ENCODE measurements at places on chromosomes 12 and 14.

DNA sequence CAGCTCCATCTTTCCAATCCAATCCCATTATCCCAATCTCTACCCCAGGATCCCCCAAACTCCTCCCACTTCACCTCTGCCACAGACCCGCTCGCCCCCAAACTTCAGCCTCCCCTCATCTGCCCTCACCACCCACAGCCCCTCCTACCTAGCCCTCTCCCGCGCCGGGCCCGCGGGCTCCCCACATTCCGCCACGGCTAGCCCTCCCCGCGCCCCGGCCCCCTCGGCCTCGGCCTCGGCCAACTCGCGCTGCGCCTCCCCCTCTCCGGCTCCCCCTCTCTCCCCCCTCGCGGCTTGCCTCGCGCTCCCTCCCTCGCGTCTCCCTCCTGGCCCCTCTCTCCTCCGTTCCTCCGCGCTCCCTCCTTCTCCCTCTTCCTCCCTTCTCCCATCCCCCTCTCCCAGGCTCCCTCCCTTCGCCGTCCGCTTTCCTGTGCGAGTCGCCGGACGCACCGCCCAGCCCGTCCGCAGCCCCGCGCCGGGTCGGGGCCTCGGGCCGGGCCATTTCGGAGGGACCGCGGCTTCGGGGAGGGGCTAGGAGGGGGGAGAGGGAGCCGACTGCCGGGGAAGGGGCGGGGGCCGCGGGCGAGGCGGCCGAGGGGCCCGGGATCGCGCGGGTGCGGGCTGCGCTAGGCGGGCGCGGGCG lies at the start of gene ATN1:
Gene ATN1, plus strand, starts transcription at position 581 of the 643 bp plus-strand sequence. CDS start 6,043 bp downstream, outside the sequence.
- DNase-seq: peak; percentile 43

DNA sequence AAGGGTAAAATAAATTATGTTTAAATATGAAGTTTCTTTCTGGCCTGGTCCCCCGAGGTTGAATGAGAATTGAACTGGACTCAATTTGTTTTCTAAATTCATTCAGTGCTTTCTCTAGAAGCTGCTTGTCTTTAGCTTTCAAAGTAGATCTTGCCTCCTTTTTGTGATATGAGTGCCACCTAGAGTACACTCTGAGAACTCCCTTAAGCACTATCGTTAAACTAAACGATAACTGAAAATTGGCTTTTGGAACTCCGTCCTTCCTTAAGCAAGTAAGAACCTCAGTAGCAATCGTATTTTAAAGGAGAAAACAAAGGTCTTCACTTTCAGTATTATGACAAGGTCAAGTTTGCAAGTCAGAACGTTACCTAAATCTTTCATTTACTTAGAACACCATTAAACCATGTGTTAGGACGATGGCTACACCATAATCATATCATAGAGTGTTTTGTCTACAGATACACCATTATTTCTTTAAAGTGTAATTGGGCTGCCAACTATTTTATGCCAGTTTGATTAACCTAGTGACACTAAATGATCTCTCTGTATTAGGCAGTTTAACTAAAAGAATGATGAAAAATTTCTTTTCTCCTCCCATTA lies 364.8 kb downstream of the SNAPC1 start:
- DNase-seq: no peak

GRCh38 chr12:6070472-6071257 lies 53.8 kb downstream of the VWF start:
- no peak for DNase-seq

DNA sequence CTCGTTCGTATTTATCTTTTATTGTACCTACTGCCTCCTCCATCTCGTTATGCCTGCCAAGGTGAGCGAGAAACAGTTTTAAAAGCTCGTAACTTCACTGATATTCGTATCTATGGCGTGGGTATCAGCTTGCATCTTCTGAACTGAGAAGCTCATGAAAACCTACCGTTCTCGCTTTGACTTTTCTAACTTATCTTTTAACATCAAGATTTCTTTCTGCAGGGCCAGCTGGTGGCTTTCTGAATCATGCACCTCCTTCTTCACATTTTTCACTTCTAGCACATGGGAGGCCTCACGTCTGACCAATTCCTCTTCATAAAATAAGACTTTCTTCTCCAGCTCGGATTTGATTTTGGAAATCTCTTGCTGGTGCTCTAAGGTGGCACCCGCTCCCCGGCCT lies 45.8 kb downstream of the AMN start:
- no peak for DNase-seq

DNA sequence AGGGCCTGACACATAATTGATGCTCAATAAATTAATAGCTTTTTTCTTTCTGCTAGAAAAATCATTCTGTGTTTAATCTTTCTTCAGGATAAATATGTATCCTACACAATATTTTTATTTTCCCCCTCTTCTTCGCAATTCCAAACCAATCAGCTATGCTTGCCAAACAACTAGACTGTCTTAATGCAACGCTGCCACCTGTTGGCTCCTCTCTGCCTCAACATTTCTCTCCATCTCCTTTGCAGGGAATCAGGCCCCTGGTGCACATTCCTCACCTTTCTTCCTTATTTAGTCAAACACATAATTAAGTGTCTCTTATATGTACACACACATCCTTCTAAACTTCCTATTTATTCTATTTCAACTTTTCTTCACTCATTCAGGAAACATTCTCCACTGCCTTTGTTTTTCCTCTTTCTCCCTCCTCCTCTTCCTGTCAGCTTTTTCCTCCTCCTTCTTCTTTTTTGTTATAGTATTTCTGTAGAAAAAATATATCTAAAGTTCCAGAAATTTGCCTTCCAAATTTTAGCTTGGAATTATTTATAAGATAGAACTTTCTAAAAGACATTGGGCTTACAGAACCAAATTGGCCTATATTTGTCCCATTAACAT lies 406.0 kb downstream of the PRKD1 start:
- no peak for DNase-seq

DNA sequence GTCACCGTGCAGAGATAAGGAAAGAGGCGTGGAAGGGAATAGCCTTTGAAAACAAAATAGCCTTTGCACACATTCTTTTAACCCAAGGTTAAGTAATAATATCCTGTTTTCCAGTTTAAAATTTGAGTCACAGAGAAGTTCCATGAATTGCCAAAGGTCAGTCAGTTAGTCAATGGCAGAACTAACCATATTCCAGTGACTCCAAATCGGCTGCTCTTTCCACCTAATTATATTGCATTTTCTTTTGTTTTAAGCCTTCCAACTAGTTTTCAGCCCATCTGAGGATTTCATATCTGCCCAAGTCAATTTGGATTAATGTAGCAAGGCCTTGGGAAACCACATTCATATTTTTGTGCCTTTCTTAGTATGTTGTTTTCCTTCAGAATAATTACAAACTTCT lies 373.0 kb downstream of the CCDC91 start:
- no peak for DNase-seq

GRCh38 chr14:34075042-34075744 lies 124.3 kb upstream of the EGLN3 start:
- DNase-seq: no peak

GRCh38 chr12:104722601-104723534 lies 235.2 kb downstream of the SLC41A2 start:
- no peak for DNase-seq

DNA sequence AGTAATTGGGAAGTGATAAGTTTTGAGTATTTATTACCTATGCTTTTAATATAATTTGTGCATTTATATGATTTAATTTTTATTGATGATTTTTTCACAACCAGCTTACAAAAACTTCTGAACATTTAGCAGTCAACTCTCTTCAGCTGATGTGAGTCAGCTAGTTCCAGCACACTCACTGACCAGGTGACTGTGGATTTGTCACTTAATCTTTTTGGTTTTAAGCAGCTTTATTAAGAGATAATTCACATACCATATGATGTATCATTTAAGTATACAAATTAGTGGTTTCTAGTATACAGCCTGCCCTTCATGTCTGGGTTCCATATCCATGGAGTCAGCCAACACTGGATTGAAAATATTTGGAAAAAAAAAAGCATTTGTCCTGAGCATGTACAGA lies 103.5 kb downstream of the SYNE2 start:
- DNase-seq: no peak

DNA sequence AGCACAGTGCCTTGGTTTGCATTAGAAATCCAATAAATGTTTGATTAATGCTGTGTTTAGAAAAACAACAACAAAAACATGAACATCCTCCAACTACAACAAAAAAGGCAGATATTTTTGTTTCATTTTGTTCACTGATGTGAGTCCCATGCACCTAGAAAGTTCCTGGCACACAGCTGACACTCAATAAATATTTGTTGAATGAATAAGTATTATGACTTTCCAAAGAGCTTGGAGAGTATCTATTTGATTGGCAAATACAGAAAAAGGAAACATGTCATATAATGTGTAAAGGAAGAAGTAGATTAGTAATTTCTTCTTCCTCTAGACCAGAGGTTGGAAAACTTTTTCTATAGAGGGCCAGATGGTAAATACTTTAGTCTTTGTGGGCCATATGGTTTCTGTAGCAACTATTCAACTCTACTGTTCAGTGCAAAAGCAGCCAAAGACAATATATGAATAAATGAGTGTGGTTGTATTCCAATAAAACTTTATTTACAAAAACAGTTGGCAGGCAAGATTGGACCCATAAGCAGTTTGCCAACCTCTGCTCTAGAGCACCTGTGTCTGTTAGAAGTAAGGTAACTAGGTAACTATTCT lies 312.3 kb upstream of the DIO2 start:
- no peak for DNase-seq

GRCh38 chr12:54997929-54998522 lies 13.5 kb upstream of the TESPA1 start:
- DNase-seq: no peak

DNA sequence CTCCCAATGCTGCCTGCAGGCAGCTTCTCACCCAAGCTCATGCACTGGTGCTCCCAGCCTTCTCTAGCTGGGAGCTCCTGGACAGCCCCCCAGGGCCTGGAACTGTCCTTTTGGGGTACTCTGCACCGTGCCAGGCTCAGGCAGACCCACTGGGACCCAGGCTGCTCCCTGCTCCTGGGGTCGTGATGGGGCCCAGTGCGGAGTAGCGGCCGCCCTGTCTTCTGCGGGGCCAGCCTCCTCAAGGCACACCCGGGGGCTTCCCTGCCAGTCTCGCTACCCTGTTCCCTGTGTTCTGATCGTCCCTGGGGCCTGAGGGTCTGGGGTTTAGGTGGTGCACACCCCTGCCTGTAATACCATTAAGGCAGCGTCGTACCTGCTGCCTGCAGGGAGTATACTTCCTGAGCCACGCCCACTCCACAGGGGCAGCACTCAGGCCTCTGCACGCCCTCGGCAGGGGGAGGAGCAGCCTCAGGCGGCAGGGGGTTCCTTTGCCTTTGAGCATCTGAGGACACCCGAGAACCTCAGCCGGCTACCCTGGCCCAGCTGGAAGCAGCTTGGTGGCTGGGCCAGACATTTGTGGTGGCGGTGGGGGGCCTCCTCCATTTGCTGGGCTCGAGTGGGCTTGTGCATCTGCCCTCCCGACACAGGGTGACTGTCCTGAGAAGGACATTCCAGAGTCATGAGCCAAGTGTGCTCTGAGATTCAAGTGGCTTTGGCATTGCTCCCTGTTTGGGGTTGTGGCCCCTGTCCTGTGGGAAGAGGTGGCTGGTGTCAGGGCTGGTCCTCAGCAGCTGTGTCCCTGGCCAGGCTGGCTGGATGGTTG lies 9.2 kb upstream of the CRIP2 start:
- no peak for DNase-seq

- no peak for DNase-seq
Measured at GRCh38 chr12:105336411-105336810, 5.9 kb downstream of the C12orf75 start.

- DNase-seq: no peak
Measured at GRCh38 chr12:70467918-70468733, 102.0 kb downstream of the KCNMB4 start.

- DNase-seq: no peak
Measured at GRCh38 chr12:73308079-73308478, 1035.9 kb downstream of the TRHDE start.

- DNase-seq: no peak
Measured at GRCh38 chr12:29088611-29089219, 60.4 kb upstream of the FAR2 start.

- DNase-seq: no peak
Measured at GRCh38 chr14:95993768-95994592, 45.2 kb upstream of the C14orf132 start.

DNA sequence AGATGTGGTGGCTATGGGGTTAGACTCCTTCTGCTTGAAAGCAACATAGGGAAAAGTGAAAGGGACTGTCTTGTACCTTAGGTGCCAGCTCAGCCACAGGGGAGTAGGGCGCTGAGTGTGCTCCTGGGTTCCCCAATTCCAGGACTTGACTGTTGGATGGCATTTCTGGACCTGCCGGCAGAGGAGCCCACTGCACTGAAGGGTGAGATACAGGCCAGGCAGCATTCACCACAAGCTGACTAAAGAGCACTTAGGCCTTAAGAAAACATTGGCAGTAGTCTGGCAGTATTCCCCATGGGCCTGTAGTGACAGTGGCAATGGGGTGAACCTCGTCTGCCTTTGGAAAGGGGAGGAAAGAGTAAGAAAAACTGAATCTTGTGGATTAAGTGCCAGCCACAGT lies 67.1 kb upstream of the TMTC2 start:
- DNase-seq: no peak

- no peak for DNase-seq
Measured at GRCh38 chr12:84070292-84070691, 842.3 kb downstream of the SLC6A15 start.

DNA sequence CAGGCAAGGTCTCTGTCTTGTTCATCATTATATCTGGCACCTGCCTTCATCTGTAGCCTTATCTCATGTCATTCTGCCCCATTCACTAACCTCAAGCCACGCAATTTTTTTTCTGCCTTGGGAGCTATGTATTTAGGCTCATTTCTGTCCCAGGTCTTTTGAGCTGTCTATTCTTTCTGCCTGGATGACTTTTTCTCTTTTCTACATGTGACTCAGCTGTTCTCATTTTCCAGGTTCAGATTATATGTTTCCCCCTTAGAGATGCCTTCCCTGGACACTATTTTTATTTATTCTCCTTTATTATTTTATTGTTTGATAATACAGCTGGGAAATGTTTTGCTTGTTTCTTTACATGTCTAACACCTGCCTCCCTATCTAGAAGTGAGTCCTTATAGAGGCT lies 737.4 kb upstream of the TBX3 start:
- no peak for DNase-seq

DNA sequence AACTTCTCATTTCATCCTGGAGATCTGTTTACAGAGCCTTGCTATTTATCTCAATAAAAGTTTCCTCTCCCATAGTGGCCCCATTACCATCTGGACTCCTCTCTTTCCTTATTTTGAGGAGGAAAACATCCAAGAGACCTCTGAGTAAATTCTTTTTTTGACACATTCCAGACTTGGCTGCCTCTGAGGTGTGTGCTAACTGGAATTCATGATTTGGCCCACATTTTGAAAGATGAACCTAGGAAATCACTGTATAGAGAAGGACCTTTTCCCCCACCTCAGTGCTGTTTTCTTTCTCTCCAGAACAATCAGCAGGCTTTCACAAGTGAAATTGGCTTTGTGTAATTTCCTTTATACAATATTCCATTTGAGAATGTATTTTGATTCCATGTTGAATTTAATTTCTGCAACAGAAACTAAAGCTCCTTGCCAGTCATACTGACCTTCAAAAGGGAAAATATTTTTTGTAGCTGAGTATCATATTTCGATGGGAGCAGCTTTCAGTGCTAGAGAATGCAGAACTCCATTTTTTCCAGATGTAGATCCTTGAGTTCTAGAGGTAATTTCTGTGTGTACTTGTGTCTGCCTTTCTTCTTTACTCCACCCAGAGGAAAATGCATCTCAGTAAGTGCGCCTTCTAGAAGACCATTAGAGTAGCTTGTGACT lies 244.9 kb upstream of the RGS6 start:
- no peak for DNase-seq
